ENCODE measurements at places on chromosomes 5 and 9. TPM values are rescaled to one million over a fixed set of nuclear protein-coding genes. Genes with fewer than 3 reads are reported as not detected.

GRCh38 chr5:68032216-68032762 lies 183.3 kb upstream of the PIK3R1 start:
- DNase-seq, result no peak

DNA sequence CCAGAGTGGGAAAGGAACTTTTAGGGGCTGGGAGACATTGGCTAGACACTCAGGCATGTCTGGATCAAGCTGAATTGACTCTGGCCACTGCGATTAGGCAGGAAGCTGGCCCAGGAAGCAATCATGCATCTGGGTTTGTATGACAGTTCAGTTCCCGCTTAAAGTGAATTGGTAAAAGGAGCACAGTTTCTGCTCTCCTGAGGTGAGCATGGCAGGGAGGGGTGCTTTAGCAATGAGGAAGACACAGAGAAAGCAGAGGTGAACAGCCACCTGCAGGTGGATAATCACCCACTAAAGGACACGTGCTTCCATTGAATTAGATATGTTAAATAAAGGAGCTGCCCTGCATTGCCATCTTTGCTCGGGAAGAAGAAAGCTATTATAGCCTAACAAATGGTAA lies 248.1 kb upstream of the MAP3K1 start:
- no peak for DNase-seq

DNA sequence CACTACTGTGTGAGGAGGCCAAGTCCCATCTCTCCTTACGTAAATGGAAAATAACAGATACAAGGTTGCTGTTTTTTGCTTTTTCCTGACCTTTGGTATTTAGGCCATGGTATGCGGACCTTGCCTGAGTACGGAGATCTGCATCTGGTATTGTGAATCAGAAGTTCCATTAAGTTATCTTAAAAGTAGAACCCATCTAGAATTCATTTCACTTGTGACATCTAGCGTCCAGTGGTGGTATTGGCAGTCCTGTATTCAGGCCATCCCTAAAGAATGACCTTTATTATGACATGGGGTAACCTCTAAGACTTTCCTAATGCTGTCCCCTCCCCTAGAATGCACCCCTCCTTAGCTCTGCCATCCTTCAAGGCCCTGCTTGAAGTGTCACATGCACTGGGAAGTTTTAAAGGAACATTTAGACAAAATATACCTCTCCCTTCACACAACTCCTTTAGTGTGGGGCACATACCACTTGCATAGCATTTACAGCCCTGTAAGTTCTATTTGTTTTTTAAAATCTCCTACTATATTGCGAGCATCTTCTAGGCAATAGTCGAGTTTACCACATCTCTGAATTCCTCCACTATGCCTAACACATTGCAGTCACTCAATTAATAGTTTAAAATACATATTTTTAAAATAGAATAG lies 1.9 kb upstream of the SPDL1 start:
- no peak for DNase-seq

- DNase-seq, result no peak
These were observed 41.2 kb upstream of the BARX1 start for GRCh38 chr9:93996367-93996766.

DNA sequence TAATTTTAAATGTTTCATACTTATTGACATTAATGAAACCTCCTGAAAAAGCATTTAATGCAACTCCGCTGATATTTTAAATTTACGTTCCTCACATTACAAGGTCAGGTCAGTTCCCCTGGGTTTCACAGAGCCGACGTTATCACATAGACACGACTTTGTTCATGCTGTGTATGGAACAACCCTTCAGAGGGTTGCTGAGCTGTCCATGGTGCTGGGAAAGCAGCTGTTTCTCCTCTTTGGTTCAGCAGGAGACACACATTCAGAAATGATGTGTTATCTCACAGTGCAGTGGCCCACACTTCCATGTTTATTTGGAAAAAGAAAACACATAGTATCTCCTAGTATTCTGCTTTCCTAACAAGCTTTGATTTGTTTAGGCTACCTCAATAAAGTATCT lies 53.5 kb downstream of the PPP2R2B start:
- DNase-seq, result no peak

DNA sequence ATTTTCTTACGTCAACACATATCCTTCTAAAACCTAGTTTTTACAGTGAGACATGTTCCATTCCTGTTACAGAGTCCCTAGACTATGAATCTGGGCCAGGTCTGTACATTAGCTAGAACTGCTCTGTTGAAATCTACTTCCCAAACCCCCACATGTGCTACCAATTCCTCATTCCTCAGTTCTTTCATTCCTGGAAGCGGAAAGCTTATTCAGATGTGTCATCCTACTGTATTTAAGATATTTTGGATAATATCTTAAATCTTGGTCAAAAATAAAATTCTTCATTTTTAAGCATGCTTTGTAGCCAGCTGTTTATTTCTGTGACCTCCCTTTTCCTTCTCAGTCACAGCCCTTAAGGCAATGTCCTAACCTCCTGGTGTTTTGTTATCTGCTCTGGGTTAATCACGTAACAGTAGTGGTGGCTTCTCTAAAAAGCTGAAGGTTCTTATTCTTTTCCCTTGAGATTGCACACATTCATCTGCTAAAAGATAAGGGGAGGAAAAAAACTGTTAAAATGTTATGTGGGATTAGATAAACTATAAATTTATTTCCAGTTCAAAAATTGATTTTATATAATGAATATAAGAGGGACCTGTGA lies 35.6 kb downstream of the GLRX start:
- no peak for DNase-seq

DNA sequence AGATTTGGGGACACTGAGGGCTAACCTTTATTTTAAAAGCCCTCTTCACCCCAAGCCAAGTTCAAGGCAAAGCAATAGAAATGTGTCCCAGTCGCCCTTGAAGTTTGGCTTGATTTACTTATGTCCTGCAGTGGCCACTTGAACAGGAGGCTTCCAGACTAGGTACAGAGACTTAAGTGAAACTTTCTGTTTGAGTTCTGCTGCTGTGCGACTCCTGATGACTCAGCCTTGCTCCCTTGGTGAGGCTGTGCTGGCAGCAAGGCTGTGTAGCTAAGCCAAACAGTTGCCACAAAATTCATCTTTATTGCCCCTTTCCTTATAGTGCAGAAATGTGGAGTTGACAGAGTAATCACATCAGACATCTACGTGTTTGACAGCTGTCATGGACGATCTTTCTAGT lies 68.8 kb upstream of the NTRK2 start:
- DNase-seq, result no peak

GRCh38 chr9:126144603-126145456 lies 181.8 kb upstream of the MVB12B start:
- no peak for DNase-seq

DNA sequence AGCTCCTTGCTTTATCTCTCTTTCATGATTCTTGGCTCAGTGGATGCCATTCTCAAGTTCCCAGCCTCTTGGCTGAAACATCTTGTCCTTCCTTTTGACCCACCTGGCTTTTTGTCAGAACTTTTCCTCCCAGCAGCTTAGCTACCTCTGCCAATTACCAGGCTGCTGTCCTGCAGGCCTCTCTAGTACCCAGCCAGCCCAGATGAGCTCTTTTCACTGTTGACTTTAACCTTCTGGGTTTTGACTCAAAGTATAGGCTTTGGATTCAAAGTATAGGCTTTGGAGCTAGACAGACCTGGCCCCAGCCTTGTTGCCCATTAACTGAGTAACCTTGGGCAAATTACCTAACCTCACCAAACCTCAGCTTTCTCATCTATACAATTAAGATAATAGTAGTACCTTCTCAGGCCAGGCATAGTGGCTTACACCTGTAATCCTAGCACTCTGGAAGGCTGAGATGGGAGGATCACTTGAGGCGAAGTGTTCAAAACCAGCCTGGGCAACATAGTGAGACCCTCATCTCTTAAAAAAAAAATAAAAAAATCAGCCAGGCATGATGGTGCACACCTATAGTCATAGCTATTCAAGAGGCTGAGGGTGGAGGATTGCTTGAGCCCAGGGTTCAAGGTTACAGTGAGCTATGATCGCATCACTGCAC lies 6.6 kb upstream of the TMEFF1 start:
- DNase-seq, result no peak

DNA sequence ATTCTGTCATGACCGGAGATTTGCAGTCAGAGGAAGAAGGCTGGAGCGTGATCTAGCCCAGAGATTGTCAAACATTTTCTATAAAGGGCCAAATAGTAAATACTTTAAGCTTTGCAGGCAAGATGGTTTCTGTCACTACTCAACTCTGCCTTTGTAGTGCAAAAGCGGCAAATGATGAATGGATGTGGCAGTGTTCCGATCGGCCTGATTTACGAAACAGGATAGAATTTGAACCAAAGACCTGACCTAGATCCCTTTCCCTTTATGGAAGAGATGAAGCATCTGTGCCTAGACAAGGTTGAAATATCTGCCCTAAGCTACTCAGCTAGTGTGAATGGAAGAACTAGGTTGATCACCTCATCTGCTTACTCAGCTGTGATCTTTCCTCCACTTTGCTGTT lies 209.5 kb downstream of the YTHDC2 start:
- no peak for DNase-seq

DNA sequence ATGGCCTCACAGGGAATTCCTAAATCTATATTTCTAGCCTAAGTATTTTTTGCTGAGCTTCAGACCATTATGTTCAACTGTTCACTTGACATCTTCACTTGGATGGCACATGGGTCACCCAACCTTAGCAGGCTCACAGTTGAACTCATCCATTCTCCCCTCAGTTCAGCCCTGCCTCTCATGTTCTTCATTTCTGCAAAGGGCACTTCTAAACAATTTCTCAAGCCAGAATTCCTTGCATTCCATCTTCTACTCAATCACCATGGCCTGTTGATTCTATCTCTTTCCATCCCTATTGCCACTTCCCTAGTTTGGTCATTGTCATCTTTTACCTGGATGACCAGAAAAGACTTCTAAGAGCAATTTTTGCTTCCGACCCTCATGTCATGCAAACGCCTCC lies 7.3 kb upstream of the RGS3 start:
- DNase-seq, result no peak

DNA sequence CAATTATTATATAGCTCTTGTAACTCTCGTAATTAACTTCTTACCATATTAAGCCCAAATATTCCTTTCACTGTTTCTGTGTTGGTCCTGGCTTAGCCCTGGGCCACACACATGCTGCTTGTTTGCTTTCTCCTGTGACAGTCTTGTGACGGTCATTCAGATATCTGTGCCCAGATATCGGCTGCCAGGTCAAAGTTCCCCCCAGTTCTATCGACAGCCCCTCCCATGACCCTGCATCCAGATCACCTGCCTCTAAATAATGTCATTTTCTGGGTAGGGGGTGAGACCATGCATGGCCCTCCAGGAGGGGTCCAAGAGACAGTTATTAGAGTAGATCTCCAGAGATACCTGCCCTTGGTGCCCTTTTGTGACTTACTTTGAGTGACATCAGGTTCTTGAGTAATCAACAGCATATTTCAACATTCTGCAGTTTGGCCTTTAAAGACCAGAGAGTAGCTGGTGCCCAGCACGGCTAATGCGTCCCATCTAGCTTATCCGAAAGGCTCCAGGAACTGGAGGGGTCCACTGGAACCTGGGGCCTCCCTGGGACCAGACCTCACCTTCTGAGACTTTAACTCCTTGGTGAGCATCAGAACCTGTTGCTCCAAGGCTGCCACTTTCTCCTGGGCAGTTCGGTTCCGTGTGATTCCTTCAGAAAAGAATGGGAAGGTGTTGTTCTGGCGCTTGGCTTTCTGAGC lies 26.9 kb downstream of the TBC1D2 start:
- DNase-seq, result no peak

DNA sequence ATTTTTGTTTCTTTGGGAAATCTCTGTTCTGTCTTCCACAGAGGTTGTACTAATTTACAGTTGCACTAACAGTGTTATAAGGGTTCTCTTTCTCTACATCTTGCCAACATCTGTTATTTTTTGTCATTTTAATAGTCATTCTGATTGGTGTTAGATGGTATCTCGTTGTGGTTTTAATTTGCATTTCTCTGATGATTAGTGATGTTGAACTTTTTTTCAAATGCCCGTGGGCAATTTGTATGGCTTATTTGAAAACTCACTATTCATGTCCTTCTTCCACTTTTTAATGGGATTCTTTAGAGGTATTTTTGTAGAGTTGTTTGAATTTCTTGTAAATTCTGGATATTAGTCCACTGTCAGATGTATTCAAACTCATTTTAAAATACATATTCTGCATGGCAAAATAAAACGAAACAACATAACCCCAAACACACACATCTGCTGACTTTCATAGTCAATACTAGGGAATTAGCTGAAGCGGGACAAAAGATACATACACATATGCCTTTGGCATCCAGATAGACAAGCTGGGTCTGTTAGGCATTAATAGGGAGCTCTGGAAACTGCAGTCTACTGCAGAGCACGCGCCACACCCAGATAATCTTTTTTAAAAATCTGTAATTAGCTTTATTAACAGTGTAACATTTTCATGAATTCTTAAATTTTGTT lies 5.8 kb upstream of the SPATA31C2 start:
- DNase-seq, result no peak

- DNase-seq, result no peak
These were observed 7.9 kb downstream of the BHMT start for GRCh38 chr5:79119486-79119885.

DNA sequence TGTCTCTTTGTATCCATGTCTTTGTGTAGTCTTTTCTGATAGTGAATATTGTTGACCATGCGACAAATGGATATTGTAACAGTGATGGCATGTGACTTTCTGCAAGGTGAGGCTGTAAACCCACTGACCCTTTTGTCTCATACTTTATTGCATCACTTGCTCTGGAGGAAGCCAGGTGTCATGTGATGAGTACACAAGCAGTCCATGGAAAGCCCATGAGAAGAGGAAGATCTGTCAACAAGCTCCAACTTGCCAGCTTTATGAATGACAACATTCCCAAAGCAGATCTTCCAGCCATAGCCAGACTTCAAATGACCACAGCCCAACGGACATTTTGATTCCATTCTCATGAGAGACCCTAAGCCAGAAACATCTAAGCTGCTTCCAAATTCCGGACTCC lies 450.1 kb upstream of the ACTBL2 start:
- DNase-seq, result no peak

DNA sequence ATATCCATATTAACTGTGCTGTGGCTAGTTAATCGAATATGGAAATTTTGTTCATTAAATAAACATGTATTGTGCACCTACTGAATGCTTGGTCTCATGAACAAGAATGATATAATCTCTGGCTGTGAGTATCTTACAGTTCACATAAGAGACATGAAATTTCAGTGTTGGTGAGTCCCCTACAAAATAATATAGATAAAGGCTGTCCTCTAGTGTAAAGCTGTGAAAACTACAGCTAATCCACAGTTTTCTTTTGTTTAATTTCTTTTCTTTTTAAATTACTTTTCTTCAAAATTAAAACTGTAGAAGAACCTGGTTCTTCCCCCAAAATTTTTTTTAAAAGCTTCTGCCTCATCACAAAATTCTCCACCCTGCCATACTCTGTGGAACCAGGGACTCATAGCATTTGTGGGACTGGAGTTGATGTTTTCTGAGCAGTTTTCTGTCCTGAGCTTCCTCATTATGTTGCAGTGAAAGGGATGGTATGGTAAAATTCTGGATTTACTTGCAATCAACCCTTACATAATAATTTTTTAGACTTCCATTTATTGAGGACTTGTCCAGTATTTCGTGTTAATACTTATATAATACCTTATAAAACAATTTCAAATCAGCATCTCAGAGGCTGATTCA lies 135.0 kb downstream of the STK32A start:
- no peak for DNase-seq

- no peak for DNase-seq
These were observed 10.8 kb downstream of the C5orf15 start for GRCh38 chr5:133957591-133957990.

- no peak for DNase-seq
These were observed 730 bp downstream of the ZMYND19 start for GRCh38 chr9:137589441-137590122.

Gene RASGRF2
- 0.61 TPM for total RNA-seq

Gene XRCC4
- total RNA-seq, result 6.9 TPM

Gene MARVELD2
- 24.5 TPM for total RNA-seq

Gene CTNND2
- not detected for total RNA-seq

Gene SPATA31A3
- total RNA-seq, result not detected

Gene GPR21
- not detected for total RNA-seq

Gene PCDHA4
- total RNA-seq, result 0.19 TPM

Data from esophagus squamous epithelium (tissue), 5 donors.